CD4-positive, alpha-beta T cell treated with Interferon alpha-2 for 1 hour (primary cell): ENCODE measurements at places on chromosomes 5 and 9.

DNA sequence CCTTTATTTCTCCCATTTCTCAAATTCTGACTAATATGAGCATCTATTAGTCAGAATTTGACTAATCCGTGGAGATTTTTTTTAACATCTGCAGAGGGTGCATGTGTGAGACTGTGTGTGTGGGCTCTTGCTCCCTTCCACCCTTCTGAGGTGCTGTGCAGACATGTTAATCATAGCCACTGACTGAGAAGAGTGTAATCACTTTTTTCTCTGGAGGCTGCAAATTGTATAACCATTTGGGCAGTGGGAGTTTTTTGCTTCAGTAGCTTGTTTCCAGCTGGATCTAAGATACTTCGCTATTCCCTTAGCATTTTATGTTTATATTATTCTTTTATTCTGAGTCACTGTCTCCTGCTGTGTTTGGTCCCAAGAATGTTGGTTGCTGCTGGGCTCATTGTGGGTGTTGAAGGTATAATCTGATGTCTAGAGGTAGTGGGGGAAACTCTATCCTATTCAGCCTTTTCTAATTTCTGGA, 66.2 kb downstream of the ARHGEF28 start:
- DNase-seq, result no peak

- no peak for DNase-seq
Observed at GRCh38 chr9:2496169-2496568, 125.4 kb upstream of the VLDLR start.

DNA sequence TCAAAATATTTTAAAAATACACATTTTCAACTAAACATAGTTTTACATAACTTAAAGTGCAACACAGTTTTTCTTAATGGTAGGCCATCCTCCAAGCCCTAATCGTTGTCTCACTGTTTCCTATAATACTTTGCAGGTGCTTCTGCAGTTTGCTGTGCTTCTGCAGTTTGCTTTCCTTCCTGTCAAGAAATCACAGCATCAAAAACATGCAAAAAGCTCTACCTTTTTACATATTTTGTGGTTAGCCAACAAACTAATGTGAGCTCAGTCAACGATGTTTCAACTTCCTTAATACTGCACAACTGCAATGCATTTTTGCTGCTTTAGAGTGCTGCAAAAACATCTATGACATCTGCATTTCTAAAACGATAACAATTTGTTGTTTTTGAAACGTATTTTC, 25.2 kb downstream of the EMB start:
- DNase-seq, result peak; percentile 38

DNA sequence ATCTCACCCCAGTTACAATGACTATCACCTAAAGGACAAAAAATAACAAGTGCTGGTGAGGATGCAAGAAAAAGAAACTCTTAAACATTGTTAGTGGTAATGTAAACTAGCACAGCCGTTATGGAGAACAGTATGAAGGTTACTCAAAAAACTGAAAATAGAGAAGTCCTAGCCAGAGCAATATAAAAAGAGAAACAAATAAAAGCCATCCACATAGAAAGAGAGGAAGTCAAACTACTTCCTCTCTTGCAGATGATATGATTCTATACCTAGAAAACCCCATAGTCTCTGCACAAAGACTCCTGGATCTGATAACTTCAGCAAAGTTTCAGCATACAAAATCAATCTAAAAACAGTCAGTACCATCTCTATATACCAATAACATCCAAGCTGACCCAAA, 221.5 kb upstream of the FAM174A start:
- DNase-seq, result no peak

GRCh38 chr5:156197042-156197635, 129.8 kb upstream of the SGCD start:
- DNase-seq, result no peak

GRCh38 chr5:4941957-4942830, 197.9 kb upstream of the ADAMTS16 start:
- DNase-seq, result no peak

GRCh38 chr5:160702934-160703333, 149.1 kb downstream of the ATP10B start:
- peak; percentile 6 for DNase-seq

DNA sequence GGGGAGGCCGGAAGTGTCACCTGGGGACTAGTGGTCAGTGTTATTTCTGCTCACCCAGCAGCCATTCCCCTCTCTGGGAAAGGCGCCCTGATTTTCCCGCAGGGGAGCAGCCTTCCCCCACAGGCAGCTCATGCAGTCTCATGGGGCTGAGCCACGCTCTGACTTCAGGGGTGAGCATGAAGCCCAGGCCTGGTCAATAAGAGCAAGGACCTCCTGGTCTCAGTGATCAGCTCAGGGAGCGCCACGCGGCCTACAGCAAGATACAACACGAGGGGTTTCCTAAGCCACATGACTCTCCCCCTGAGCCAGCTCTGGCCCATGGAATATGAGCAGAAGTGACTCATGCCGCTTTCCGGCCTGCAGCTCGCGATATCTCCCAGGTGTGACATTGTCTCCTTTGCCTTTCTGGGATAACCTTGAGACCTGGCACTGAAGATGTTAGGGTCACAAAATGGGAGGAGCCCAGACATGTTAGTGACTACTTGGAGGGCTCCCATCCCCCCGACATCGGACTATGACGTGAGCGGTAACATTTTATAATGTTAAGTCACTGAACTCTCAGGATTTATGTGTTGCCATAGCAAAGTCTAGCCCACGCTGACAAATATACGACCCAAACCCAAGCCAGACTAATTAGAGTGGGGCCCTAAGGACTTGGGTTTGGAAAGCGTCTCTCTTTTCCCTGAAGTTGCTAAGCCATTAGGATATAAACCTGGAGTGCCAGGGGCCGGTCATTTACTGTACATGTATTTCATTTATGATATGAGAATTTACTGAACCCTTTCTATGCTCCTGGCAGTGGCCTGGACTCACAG, 46.5 kb upstream of the GFPT2 start:
- DNase-seq, result no peak

DNA sequence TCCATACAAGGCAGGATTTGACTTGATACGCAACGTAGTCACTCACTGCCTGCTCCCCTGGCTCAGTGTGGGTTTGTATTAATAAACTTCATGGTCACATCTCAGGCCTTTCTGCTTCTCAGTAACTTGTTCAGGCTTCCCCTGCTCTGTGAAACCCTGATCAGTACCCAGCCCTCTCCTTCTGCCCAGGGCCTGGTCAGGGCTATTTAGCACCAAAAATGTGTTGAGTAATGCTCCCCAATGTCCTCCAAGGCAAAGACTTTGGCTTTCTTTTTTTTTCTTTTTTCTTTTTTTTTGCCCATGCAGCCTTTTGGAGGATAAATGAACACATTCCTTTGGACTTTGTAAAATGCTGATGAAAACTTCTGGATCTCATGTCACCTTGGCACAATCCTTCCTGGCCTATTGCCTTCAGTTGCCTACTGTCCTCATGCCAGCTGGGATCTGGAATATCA, 399.2 kb upstream of the KLF4 start:
- no peak for DNase-seq

GRCh38 chr5:89090037-89090436, 207.1 kb upstream of the MEF2C start:
- no peak for DNase-seq

GRCh38 chr9:107815782-107816560, 326.4 kb upstream of the KLF4 start:
- no peak for DNase-seq

GRCh38 chr5:152288499-152288898, 116.6 kb downstream of the NMUR2 start:
- no peak for DNase-seq

- peak; percentile 51 for DNase-seq
Observed at GRCh38 chr9:134065612-134066419, 2.0 kb downstream of the BRD3 start.

GRCh38 chr9:127174386-127175318, 52.2 kb upstream of the ANGPTL2 start:
- DNase-seq, result no peak

GRCh38 chr5:147446523-147446922, 63.3 kb downstream of the DPYSL3 start:
- DNase-seq, result no peak

DNA sequence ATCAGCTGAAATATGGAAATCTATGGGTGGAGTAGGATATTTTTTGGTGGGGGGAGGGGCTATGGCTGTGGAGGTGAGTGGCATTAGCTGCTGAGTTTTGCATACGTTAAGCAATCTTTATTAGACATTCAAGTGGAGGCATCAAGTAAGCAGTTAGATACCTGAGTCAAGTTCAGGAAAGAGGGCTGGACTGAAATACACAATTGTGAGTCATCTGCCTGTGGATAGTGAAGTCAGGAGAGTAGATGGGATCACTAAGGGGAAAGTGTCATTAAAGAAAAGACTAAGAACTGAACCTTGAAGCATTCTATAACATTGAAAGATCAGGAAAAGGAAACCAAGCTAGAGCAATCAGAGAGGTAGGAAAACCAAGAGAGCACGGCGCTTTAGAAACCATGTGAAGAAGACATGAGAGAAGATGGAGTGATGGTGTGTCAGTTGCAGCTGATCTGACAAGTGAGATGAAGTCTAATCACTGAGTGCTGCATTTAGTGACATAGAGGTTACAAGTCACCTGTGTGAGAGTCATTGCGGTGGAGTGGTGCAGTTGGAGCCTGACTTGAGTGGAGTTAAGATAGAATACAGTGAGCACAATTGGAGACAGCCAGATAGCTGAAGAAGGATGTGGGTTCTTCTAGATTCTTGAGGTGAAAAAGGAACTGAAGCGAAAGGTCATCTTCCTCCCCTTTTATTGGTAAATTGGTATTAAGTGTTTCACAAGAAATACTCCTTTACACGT, 88.7 kb downstream of the PIP5K1B start:
- DNase-seq, result no peak

DNA sequence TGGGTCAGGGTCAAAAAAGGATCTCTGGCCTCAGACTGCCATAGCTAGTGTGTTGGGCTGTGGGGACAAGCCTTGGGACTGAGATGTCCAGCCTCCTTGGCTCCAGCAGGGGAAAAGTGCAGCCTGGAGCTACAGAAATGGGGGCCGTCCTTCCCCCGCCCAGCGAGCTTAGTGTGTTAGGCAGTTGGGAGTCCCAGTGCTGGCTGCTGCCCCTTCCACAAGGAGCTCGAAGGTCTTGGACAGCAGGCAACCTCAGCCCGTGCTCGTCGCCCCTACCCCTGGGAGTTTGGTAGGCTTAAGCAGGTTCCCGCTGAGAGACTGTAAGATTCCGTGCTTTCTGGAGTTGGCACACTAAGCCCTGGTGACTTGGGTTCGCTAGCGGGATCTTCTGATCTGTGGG, 293.0 kb upstream of the CDH12 start:
- no peak for DNase-seq

DNA sequence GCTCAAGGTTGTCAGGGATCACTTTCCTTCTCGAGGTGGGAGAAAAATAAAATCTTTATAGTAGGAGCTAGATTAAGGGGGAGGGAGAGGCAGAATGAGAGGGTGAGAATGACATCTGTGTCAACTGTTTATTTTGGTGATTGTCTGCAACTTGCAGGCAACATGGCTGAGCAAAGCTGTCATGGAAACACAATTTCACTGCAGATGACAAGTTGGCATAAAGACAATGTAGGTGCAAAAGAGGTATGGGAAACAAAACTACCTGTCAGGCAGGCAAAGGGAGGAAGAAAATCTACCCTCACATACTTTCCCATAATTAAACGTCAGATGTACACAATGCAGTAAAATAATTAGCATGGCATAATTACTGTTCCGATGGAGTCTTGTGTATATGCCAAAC, 167.4 kb downstream of the SLIT3 start:
- no peak for DNase-seq

DNA sequence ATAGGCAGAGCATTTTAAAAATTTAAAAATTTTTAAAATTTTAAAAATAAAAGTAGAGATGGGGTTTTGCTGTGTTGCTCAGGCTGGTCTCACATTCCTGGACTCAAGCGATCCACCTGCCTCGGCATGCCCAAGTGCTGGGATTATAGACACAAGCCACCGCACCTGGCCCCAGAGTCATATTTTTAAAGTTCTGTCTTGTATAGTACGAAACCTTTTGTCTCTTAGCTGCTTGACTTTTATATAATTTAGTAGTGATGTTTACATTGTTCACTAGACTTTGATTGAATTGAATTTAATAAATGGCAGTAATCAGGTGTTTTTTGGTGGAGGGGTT, 31.0 kb downstream of the LRRTM2 start:
- DNase-seq, result no peak

- no peak for DNase-seq
Observed at GRCh38 chr9:133426011-133426410, 3.8 kb downstream of the ADAMTS13 start.

- no peak for DNase-seq
Observed at GRCh38 chr5:170896779-170897178, 35.0 kb downstream of the RANBP17 start.

- no peak for DNase-seq
Observed at GRCh38 chr9:129579294-129579693, 41.6 kb downstream of the C9orf50 start.

DNA sequence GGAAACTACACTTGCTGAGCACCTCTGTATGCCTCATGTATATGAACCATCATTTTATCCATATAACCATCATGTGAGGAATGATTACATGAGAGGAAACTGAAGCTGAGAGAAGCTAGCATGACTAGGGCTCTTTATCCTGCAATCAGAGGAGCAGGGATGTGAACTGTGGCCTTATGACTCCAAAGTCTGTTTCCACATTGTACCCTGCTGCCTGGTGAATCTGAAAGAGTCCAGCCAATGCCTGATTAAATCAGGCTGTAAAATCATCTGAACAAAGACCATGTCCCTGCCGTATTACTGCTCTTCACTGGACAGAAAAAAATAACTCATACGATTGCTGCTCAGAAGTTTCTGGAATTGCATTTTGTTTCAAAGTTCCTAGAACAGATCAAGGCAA, 67.0 kb downstream of the LPAR1 start:
- no peak for DNase-seq

GRCh38 chr9:131714821-131715220, 25.1 kb downstream of the RAPGEF1 start:
- no peak for DNase-seq

DNA sequence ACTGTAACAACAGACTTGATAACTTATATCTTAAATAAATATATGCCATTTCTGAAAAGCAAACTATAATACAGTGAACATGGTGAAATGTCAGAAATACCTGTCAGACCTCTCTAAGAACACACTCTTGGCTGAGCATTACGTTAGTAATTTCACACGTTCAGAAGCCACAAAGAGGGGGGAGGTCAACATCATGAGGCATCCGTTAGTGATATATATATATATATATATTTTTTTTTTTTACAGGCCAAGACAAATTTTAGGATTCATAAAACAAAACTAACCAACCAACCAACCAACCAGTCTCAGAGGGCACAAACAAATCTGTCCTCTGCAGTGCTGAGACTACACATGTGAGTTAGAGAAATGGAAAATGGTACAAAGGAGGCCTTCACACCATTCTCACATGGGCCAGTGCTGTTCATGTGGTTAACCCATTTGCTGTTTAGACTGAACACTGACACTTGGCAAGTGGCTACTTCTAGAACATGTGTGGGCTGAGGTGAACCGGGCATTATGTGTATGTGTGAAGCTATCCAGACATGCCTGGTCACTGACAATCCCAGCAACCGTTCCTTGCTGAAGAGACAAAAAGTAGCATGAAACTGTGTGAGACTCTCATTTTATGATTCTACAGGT, 54.5 kb downstream of the ELL2 start:
- peak; percentile 7 for DNase-seq

GRCh38 chr9:134189470-134190231, 25.3 kb upstream of the RNU6ATAC start:
- DNase-seq, result no peak
